Stimulated activated CD4-positive, alpha-beta T cell treated with anti-CD3 and anti-CD28 coated beads, Interleukin-4, amount 100 ng/mL, for 24 hours (primary cell): ENCODE measurements at places on chromosomes 6 and 20.

DNA sequence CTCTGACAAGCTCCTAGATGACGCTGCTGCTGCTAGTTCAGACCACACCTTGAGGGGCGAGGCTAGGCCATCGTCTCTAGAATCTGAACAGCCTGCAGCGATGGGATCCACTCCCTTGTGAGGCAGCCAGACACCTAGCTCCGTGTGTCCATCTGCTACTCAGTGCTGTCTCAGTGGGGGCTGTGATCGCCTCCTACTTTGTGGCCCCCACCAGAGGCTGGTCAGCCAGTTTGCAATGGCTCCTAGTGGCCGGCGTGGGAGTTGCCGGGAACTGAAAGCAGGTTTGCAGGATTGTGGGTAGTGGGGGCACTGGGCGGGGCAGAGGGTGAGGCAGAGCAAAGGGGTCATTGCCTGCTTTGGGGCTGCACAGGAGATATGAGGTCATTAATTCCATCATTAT lies 2.8 kb downstream of the CCN5 start:
- DNase-seq: no peak

DNA sequence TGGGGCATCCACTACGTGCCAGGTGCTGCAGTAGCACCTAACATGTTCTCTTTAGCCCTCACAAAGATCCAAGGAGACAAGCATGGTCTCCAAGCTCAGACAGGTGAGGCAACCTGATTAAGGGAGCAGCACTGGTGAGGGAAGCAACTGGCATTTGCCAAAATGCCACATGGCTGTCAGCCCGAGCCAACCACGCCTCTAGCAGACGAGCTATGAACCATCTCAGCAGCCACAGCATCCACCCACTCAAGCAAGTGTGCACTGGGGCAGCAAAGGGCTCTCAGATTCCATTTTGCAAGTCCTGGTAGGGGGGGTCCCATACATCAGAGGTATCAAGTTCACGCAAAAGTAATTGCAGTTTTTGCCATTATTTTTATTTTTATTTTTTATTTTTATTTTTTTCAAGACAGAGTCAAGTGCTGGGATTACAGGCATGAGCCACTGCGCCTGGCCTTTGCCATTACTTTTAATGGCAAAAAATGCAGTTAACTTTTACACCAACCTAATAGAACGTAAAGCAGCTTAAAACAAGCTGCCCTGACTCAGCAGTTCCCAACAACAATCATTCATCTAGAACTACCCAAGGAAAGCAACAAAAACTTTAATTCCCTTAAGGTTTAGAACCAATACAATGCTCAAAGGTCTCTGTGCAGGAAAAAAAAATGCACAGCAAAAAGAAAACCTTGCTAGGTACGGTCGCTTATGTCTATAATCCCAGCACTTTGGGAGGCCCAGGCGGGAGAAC lies 36.3 kb upstream of the SPDEF start:
- no peak for DNase-seq

DNA sequence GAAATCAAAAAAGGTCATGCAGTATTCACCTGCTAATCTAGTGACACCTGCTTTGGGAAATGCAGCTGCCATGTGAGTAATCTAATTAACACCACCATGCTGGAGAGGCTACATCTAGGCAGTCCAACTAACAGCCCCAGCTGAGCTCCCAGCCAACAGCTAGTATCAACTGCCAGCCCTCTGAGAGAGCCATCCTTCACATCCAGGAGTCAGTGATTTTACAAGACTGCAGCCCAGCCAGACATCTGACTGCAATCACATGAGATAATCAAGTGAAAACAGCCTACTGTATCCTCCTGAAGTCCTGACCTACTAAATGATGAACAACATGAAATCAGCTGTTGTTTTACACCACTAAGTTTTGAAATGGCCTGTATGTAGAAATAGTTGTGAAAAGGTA lies 298.4 kb downstream of the TRDN start:
- no peak for DNase-seq

DNA sequence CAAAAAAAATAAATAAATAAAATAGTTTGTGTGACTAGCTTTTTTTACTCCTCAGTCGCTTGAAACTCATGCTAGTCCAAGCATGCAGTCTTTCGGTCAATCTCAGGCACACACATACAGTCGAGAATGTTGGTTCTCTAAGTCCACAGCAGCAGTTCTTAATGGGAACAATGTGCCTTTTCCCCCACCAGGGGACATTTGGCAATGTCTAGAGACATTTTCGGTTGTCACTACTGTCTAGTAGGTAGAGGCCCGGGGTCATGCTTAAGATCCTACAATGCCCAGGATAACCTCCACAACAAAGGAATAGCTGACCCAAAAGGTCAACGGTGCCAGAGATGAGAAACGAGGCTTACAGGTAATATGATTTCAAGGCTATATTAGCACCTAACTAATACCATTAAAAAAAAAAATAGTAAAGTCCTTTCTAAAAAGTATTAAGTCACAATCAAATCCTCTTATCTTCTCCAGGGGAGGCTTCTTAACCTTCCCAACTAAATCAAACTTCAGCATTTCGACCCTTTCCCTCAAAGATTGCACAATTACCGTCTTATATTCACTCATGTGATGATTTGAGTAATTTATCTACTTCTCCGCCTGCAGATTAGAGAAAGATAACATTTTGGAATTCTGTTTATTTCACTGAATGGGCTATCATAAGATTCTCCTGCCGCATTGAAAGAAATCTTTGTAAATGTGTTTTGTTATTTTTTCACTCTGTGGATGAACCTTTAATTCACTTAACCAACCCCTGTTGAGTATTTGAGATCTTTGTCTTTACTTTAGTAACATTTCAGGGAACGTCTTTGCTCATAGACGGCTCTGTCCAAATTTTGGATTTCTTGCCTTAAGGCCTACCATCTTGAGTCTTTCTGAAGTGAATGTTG lies 8.1 kb upstream of the SALL4 start:
- no peak for DNase-seq

DNA sequence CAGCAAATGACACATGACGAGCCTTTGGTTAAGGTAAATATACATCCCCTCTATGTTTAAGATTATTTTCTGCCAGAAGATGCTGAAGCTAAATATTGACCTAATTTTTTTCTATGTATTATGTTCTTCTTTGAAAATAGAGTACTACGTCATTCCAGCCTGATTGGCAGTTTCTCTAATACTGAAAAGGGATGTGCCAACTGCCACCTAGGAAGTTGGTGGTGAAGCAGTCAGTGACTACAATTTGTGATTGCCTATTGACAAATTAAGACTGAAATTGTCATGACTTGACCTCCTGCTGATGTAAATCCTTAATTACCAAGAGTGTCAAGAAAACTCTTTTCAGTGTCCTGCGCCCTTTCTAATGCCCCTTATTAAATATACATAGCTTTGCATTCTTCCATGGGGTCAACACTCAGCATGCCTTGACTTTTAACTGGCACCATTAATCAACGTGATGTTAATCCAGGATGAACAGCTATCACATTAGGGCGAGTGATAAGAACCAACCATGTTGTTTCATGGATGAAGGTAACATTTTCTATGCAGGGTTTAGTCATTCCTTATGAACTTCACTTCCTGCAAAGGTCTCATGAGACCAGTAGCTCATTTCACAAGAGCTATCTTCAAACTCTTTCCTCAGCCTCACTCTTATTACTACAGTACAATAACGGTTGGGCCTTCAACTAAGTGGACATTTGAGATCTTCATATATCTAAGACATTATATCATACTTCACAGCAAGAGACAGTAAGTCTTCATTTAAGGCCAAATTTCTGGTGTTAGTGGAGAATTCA lies 22.5 kb upstream of the SGK1 start:
- DNase-seq: no peak

GRCh38 chr20:59299945-59300332 lies 472 bp upstream of the EDN3 start:
- DNase-seq: no peak

- no peak for DNase-seq
Measured at GRCh38 chr6:119323931-119324330, 25.6 kb downstream of the MAN1A1 start.

DNA sequence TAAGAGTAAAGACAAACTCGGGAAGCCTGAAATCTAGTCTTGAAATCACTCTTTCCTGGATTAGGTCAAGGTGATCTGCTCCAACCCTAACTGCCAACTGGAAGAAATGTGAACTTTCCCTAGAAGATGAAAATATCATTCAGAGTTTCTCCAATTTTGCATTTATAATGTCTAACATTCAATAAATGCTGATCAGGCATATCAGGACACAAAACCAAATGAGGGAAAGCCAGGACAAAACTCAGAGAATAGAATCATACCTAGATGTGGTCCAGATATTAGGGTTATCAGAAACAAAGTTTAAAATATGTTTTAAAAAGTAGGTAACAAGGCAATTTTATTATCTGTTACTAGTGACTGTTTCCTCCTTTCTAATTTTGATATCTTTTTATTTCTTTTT lies 335.5 kb upstream of the MAP3K7 start:
- no peak for DNase-seq

DNA sequence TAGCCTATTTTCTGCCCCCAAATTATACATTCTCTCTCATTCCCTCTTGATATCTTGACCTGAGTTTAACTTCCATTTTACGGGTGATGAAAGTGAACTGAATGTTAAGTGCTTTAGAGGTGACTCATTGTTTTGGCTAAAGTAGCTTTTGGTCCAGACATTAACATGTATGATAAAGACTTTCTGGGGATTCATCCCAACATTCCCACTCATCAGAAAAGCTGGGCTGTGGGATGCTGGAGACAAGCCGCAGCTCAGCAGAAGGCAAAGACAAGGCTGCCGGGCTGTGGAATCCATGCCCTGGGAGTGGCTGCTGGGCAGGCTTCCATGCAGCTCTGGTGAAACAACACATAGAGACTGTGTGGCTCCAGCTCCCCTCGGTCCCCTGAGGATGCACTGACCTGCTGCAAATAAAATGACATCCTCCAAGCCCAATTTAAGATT lies 89.9 kb upstream of the SYNDIG1 start:
- no peak for DNase-seq

GRCh38 chr6:146903451-146903850 lies 300.8 kb upstream of the STXBP5 start:
- no peak for DNase-seq

GRCh38 chr6:11040134-11040533 lies 4.0 kb downstream of the ELOVL2 start:
- no peak for DNase-seq
